ENCODE measurements at places on chromosomes 6 and 20. TPM values are rescaled to one million over a fixed set of nuclear protein-coding genes. Genes with fewer than 3 reads are reported as not detected.

DNA sequence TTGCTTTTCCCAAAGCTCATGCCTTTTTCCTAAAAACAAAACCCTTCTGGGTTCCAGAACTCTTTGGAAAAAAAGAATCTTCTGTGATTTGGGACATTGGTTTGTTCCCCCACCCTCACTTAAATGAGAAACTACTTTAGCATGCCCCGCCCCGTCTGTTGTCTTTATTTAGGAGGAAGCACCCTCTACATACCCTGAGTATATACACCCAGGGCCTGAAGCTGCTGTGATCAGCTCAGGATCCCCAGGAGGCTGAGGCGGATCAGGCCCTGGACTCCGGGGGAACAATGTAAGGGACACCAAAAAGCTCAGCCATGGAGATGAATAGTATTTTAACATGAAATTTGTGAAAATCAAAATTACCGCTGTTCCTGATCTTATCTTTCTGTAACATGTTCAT lies 1.4 kb downstream of the BCAS1 start:
- H3K27ac ChIP-seq = no peak overlapping the region
- H3K36me3 ChIP-seq = no peaks in the 10 kb centered on the region
- no peaks in the 10 kb centered on the region for H3K4me1 ChIP-seq
- H3K4me3 ChIP-seq = no peak overlapping the region
- peaks cover 5% of the 10 kb centered on the region for H3K27me3 ChIP-seq
- DNase-seq = no peak

The RAET1L gene
- total RNA-seq = not detected

The HAO1 gene
- total RNA-seq = not detected

DNA sequence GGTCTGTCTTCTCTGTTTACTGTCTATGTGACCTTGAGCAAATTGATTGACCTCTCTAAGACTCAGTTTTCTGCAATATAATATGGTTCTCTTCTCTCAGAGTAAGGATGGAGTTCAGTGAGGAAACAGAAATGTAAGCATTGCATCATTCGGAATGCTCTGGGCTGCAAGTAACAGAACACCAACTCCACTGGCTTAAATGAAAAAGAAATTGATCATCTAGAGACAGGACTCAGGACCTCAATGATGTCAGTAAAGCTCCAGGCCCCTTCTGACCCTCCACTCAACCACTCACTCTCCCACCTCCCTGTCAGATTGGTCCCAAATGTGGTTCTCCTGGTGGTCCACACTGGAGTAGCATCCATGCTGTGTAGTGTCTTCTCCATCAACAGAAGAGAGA lies 31.9 kb downstream of the FAM110A start:
- H3K27me3 ChIP-seq = no peaks in the 10 kb centered on the region
- no peak overlapping the region for H3K4me3 ChIP-seq
- DNase-seq = no peak
- H3K27ac ChIP-seq = no peak overlapping the region
- H3K4me1 ChIP-seq = no peaks in the 10 kb centered on the region

Measured in esophagus muscularis mucosa (tissue), 4 donors.